AG20443 (cell line): ENCODE measurements at places on chromosomes 2 and 18.

GRCh38 chr2:45124456-45124855, 115.2 kb upstream of the SIX2 start:
- no peak for DNase-seq

GRCh38 chr2:10452956-10453904, 5.1 kb upstream of the ODC1 start:
- no peak for DNase-seq

DNA sequence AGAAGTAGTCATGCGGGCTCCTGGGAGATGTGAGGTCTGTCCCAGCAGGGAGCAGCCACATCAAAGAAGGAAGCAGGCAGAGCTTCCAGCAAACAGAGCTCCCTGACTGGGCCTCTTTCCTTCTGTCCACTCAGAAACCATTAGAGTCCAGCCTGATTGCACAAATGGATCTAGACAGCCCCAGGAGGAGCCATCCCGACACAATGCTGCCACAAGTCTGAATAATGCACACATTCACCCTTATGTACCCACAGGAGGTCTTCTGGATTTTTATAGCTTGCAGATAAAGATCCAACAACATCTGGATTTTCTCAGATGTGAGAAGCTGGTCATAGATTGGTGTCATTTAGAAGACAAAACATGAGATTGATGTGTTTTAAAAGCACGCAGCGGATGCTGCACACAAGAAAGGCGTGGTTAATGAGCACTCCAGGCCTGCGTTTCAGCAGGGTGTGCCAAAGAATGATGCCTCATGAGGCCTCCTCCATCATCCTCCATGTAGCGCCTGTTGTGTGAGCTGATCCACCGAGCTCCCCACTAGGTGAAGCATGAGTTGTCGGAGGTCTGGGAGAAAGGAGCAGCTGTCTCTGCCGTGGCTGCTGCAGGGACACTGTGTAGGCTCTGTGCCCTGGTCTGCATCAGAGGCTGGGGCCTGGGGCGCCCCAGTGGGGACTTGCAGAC, 60.6 kb downstream of the MTCL1 start:
- DNase-seq: peak; percentile 79

- DNase-seq: peak; percentile 22
Measured at GRCh38 chr18:44682201-44682870, 1.6 kb downstream of the SETBP1 start.

- no peak for DNase-seq
Measured at GRCh38 chr2:173963323-173963816, 1.8 kb downstream of the SP3 start.

DNA sequence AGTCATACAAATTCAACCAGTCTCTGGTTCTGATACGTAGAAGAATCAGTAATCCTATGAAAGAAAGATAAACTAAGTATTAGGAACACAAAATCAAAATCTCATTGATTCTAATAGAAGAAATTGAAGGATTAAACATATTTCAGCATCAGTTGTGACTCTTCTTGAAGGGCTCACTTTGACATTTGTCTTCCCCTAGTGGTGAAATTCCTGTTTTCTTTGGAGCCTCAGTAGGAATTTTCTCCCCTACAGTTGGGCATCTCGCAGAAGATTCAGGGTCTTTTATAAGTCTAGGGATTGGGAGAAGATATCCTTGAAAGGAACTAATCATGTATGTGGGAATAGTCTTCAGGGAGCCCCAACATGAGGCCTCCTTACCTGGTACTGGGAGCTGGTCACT, 2.8 kb upstream of the CRYGB start:
- DNase-seq: no peak

- DNase-seq: peak; percentile 14
Measured at GRCh38 chr2:135916207-135916606, 40.0 kb upstream of the MCM6 start.

- DNase-seq: no peak
Measured at GRCh38 chr18:35441857-35442595, 55.7 kb downstream of the INO80C start.

DNA sequence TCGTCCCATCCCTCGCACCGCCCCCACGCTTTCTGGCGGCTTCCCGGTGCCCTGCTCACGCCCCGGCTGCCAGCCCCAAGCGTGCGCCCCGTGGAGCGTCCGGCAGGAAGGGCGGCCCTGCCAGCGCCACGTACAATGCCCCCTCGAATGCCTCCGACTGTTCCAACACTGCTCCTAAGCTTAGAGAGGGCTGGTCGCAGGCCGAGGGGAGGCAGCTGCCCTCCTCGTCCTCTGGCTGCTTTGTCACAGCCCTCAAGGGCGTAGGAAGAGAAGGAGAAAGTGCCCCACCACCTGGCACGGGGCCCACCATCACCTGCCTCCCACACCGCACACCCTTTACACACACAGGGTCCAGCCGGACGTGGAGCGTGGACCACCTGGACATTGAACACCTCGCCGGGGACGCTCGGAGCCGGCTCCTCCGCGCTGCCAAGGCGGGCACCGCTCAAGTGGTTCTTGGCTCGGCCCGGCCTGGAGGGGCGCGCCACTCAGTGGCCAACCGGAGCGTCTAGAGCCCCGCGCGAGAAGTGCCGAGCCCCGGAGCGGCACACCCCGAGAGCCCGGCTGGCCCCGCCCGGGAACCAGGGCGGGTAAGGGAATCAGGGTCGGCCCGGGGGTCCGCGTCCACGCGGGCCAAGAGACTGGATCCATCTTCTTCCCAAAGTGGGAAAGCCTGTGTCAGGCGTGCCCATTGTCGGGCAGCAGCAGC, 830 bp downstream of the DNER start:
- peak; percentile 29 for DNase-seq
